ENCODE measurements at places on chromosomes 1 and 21.
A peak's percentile ranks its signal among the peaks of the same experiment; 100 is the strongest.

GRCh38 chr21:45276596-45276995 is 11.1 kb downstream of the POFUT2 start:
- no peak for DNase-seq

DNA sequence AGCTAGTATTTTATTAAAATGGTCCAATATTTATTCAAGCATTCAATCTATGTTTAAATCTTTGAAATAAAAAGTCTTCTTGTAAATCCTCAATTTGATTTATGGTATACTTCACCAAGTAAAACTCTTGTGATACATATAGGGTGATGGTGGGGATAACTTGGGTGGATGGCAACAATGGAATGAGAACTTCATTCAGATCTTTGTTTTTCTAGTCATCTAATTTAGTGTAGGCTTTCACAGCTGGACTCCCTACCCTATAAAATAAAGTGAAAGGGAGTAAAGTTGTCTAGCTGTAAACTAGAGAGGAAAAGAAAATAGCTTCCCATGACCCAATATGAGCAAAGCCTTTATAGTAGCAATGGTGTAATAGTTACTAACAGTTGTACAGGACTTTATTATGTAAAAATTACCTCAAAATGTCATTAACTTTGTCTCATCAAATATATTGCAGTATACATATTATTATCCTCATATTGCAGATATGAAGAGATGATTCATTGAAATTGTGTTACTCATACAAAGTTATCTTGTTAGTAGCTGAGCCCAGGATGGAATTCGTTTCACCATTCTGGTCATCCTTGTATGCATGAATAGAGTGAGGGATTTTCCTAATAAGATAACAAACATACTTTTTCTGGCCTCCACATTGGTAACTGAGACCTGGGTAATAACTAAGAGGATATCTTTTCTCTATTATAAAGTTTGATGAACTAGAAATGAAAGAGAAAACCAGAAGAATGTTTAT is 1377.7 kb upstream of the ADGRL4 start:
- DNase-seq, result no peak

DNA sequence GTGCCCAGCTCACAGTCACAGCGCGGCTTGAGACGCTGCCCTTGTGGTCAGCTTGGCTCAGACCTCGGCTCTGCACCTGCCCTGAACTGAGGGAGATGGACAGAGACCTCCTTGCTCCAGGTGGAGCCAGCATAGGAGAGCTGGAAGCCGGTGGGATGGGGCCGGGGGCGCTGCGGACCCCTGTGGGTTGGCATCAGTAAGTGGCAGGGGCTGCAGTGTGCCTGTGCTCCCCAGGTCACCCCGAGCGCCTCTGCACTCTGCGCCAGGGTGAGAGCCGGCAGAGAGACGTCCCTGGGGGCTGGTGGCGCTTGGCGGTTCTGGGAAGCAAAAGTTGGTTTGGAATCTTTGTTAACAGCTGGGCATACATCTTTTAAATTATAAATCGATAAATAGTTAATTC is 105.6 kb upstream of the TTC34 start:
- no peak for DNase-seq

DNA sequence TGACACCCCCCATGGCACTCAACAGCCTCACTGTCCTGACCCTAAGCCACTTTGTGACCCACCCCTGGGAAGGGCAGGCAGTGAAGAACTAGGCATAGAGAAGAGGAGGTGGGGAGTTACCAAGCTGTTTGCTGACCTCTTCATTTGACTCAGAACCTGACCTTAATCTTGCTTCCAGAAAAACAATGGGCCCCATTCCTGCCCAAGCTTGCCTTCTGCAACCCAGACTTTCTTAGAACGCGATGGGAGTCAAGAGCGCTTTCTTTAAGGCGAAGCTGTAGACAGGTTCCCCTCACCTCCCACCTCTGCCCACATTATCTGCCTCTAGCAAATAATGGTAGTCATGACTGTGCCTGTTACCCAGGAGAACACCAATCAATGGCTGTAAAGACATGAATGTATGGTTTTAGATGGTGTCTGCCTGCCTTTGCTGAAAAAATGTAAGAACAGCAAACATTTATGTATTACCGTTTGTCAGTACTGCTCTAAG is 8.2 kb upstream of the CBR3 start:
- DNase-seq, result no peak

GRCh38 chr1:205495237-205495823 is 9.1 kb upstream of the CDK18 start:
- no peak for DNase-seq

GRCh38 chr1:155044812-155045657 is 6.1 kb upstream of the ADAM15 start:
- DNase-seq, result peak; percentile 81

All from OCI-LY7 (cell line).